ENCODE measurements at places on chromosomes 7 and 10.

- peak; percentile 61 for DNase-seq
Observed at GRCh38 chr10:69803809-69804208, 2.1 kb downstream of the COL13A1 start.

DNA sequence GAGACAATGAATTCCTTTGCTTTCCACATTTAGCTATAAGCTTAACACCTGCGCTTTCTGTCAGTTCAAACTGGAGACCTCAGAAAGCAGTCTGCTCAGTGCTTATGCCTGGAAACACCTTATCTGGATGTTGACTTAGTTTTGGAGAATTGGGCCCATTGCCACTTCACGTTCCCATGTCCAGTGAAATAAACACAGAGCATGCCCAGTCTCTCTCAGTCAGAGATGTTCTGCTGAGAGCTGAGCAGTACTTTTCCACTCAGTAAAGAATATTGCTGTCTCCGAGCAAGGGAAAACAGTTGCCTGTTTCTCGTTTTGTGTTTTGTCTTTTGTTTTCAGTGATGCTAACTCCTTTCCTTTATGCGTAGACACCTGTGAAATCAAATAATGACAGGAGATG is 83.2 kb upstream of the PRR15 start:
- DNase-seq, result peak; percentile 93

GRCh38 chr10:10925667-10926066 is 92.0 kb upstream of the CELF2 start:
- DNase-seq, result no peak

DNA sequence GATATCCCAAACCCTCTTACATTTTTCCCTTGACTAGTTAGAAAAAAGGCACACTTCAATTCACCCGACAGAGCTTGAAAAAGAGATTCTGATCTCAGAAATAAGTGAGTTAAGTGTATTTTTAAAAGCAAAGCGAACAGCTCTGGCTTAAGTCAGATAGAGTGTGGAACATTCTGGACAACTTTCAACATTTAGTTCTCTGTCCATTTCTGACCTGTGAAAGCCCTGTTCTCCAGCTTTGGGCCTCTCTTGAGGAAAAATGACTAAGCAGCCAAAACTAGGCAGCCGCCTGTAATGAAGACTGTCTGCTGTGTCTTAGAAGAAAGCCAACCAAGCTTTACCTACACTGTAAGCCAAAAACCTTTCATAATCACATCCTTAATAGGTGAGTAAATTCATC is 50.5 kb downstream of the CDK6 start:
- DNase-seq, result no peak

GRCh38 chr7:128841171-128841690 is 11.0 kb downstream of the FLNC start:
- no peak for DNase-seq

DNA sequence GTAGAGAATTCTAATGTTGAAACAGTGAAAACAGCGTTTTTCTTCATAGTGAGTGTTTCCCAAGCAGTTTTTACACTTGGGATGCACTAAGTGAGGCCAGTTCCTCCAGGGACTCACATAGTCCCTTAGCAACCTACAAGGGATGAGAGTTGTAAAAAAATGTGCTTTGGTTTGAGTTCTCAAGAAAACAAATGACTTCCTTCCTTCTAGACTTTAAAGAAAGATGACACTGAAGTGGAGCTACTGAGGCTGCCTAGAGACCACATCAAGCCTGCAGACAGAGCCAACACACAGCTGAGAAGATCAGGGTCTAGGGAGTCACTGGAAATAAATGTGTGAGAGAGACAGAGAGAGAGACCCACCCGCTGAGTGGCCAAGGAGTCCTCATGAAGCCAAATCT is 264.4 kb downstream of the TNS3 start:
- DNase-seq, result no peak

- no peak for DNase-seq
Observed at GRCh38 chr10:37632641-37633040, 224.8 kb downstream of the ZNF248 start.

- no peak for DNase-seq
Observed at GRCh38 chr10:17883621-17884020, 68.1 kb upstream of the SLC39A12 start.

GRCh38 chr7:66687186-66687585 is 53.3 kb upstream of the RABGEF1 start:
- DNase-seq, result no peak

- DNase-seq, result no peak
Observed at GRCh38 chr10:4280461-4281189, 495.6 kb upstream of the KLF6 start.

DNA sequence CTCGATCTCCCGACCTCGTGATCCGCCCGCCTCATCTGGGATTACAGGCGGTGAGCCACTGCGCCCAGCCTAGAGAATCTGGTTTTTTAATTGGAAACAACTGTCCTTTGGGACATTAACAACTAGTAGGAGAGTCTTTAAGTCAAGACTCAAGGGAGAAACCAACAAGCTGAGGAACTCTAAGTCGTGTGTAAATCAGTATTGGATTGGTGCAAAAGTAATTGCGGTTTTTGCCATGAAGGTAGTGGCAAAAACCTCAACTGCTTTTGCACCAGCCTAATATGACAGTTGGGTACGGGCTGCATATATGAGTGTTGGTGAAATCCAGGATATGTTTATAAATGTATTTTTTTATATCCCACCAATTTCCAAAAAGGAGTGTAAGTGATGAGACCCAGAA is 113.9 kb upstream of the PLXNA4 start:
- DNase-seq, result no peak

- no peak for DNase-seq
Observed at GRCh38 chr7:158431941-158432347, 155.7 kb downstream of the PTPRN2 start.

- no peak for DNase-seq
Observed at GRCh38 chr7:150406567-150407421, 27.7 kb downstream of the ZNF775 start.

- DNase-seq, result no peak
Observed at GRCh38 chr10:86163522-86164173, 202.9 kb downstream of the GRID1 start.

- peak; percentile 20 for DNase-seq
Observed at GRCh38 chr10:115706488-115707076, 566.4 kb downstream of the GFRA1 start.

DNA sequence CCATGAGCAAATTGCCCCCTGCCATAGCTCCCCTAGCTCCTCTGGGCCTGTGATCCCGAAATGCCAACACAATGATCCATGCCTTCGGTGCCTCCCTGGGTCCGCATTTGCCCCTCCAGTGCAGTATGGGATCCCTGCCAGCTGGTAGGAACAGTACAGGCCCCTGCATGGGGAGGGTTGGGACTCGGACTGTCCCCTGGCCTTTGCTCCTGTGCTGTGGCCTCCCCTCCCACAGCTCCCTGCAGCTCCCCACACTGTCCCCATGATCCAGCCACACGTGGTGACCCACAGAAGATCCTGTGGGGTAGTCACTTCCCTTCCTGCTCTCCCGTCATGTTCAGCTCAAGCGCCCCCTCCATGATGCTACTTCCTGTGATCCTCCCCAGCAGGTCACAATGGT is 140.3 kb downstream of the MAPK8 start:
- no peak for DNase-seq

DNA sequence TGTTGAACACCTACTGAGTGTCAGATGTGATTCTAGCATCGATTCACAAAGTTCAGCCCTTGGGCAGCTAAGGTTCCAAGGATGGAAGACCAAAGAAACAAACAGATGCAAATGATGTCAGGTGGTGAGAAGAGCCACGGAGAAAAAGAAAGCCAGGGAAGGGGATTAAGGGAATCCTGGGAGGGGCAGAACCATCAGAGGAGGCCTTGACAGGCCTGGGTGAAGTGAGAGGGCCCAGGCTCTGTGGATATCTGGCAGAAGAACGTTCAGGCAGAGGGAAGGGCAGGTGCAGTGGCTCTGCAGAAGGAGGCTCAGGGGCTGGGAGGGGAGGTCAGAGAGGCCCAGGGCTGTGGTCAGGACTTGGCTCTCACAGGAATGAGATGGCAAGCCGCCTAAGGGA is 90.4 kb downstream of the C10orf105 start:
- no peak for DNase-seq

GRCh38 chr10:70729763-70730357 is 55.3 kb downstream of the TBATA start:
- DNase-seq, result peak; percentile 28

GRCh38 chr10:76286536-76286935 is 855.1 kb downstream of the LRMDA start:
- DNase-seq, result no peak

GRCh38 chr10:9137368-9137767 is 1082.9 kb downstream of the GATA3 start:
- no peak for DNase-seq

DNA sequence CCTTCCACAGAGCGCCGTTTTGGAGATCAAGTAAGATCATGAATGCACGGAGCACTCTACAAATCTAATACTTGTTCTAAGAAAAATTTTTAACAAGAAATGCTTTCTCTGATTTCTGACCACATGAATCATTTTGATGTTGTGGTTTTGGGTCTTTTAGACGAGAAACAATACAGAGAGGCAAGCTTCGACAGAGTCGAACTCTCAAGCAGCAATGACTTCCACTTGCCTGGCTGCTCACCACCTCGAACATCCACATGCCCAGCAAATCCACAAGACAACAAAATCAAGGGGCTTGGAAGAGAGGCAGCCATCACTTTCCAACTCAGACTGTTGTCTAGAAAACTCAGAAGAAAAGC is 69.4 kb upstream of the GSDME start:
- no peak for DNase-seq

- no peak for DNase-seq
Observed at GRCh38 chr7:16083931-16084330, 337.4 kb downstream of the CRPPA start.

DNA sequence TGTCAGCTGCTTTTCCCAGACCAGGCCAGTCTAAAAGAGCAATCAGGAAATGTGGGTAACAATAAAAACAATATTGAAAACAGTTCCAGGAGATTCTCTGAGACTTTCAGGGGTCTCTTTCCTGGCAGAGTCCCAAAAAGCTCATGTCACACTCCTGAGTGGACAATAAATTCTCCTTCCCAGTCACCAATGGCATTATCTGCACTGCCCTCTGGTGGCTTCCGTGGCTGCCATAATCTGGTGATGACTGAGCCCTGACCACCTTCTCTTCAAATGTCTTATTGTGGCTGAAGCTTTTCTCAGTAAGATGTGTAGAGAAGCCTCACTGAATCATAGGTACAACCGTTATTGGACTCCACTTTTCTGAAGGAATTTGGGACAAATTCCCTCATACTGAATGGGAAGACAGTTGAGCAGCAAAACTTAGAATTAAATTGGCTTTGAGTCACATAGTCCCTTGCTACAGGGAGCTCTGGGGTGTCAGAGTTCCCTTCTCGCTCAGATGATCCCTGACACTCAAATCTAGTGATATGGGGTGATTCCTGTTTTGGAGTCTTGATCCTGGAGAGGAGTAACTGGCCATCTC is 24.4 kb upstream of the ASAH2 start:
- DNase-seq, result peak; percentile 37

Data from cerebellar cortex (tissue), 1 donor.